Thyroid gland (tissue), 4 donors: ENCODE measurements at places on chromosomes 13 and 19.

DNA sequence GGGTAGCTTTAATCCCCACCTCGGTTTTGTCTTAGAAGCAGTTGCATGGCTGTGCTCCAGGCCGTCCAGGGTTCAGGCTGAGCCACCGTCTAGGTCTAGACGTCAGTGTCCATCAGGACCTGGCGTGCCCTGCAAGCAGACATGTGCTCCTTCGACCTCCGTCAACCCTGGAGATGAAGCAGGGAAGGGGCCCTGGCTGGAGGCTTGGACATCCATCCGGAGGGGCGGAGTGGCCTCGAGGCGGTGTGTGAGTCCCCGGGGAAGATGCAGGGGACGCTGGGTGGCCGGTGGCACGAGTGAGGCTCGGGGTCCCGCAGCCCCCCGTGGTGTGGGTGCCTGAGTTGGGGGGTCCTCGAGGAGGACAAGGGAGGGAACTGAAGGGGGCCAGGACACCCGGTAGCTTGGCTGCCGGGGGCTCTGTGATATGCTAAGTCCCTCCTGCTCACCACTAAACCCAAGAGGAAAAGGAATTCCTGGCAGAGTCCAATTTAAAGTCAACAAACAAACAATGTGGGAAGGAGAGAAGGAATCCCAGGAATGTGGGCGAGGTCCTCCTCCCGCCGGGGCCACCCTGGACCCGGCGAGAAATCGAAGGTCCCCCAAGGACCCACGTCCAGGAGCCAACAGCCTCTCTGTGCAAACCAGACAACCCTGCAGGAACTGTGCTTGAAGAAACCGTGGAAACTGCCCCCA is 14.9 kb upstream of the PTBP1 start:
- peak; percentile 68 for DNase-seq

- DNase-seq: no peak
Measured at GRCh38 chr19:18053576-18054219, 33.0 kb downstream of the IL12RB1 start.

DNA sequence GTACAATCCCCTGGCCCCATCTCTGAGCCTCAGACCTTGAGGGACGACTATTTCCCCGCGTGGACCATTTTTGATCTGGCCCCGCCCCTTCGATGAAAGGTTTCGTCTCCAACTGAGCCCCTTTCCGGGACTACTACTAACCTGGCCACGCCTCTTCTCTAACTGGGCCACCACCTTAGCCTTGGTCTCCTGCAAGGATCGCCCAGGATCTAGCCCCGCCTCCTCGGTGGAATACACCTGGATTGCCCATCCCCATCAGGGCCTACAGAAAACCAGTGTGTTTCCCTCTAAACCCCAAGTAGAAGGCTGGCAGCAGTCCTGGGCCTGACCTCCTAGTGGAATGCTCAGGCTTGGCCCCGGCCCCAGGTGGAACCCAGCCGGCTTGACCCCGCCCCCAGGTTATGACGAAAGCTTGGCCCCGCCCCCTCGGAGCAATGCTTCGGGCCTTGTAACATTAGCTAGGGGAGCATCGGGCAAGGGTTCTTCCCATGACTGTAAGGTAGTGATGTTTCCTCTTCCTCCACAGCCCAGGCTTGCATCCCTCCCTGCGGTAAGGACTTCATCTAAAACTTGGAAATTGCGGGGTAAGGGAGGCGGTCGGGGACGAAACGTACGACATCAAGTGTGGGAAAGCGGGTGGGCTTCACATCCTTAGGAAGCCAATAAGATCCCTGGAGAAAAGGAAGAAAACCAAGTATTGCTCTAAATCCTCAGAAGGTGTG is 9.1 kb downstream of the SPACA6 start:
- peak; percentile 94 for DNase-seq

DNA sequence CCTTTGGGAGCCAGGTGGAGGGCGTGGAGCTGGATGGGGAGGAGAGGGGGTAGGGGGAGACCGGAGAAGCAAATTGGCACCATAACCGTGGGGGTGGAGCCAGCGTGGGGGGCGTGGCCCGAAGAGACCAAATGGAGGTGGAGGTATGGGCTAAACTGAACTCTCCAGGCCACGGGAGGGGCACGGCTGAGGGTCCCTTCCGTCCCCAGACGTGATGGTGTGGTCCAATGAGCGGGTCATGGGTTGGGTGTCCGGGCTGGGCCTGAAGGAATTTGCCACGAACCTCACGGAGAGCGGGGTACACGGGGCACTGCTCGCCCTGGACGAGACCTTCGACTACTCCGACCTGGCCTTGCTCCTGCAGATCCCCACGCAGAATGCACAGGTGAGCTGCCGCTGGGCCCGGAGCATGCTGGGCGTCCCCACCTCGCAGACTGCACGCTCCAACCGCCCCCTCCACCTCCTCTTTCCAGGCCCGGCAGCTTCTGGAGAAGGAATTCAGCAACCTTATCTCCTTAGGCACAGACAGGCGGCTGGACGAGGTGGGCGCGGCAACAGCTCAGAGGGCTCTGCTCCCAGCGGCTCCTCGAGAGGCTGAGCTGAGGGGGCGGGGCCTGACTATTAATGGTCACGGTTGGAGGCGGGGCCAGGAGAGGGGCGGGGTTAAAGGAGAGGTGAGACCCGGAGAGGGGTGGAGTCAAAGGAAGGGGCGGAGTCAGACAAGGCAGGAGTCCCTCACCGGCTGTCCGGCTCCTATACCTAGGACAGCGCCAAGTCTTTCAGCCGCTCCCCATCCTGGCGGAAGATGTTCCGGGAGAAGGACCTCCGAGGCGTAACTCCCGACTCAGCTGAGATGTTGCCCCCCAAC is 6.2 kb downstream of the HRC start:
- DNase-seq: peak; percentile 99

- no peak for DNase-seq
Measured at GRCh38 chr19:15291089-15291488, 41.2 kb downstream of the BRD4 start.

- no peak for DNase-seq
Measured at GRCh38 chr13:80305737-80306136, 35.2 kb downstream of the SPRY2 start.

- DNase-seq: peak; percentile 12
Measured at GRCh38 chr19:15124572-15125231, 17.5 kb downstream of the SYDE1 start.

GRCh38 chr19:31270897-31271296 is 78.3 kb downstream of the TSHZ3 start:
- DNase-seq: no peak
